ENCODE measurements at places on chromosomes 3 and 15. TPM values are rescaled to one million over a fixed set of nuclear protein-coding genes. Genes with fewer than 3 reads are reported as not detected.

The KAT2B gene
- polyA plus RNA-seq = 1.2 TPM

The MKRN2OS gene
- polyA plus RNA-seq = 4.1 TPM

DNA sequence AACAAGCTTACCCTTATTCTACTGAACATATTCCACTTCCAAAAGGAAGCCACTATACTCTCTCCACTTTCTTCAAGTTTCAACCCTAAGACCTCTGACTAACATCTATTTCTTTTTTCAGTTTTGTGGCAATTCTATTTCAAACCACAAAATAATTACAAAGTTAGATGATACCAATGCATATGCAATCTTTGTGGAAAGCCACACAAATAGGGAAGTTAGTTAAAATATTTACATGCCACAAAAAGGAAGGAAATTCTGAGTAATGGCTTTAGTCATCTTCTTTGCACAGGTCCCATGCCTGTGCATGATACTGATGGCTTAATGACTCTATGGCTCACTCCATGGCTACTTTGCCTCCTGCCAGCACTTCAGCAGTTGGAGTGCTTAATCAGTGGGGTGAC lies 57.0 kb upstream of the MCTP2 start:
- DNase-seq = peak; percentile 79

- no peak for DNase-seq
These were observed 1476.9 kb downstream of the SI start for GRCh38 chr3:163601426-163601825.

- DNase-seq = peak; percentile 93
These were observed 35.6 kb upstream of the LIPC start for GRCh38 chr15:58396181-58396580.
